Activated T-helper 1 cell treated with Interleukin-2 at 50 U/mL for 16 hours (primary cell): ENCODE measurements at places on chromosomes 1 and 21.
A peak's percentile ranks its signal among the peaks of the same experiment; 100 is the strongest.

DNA sequence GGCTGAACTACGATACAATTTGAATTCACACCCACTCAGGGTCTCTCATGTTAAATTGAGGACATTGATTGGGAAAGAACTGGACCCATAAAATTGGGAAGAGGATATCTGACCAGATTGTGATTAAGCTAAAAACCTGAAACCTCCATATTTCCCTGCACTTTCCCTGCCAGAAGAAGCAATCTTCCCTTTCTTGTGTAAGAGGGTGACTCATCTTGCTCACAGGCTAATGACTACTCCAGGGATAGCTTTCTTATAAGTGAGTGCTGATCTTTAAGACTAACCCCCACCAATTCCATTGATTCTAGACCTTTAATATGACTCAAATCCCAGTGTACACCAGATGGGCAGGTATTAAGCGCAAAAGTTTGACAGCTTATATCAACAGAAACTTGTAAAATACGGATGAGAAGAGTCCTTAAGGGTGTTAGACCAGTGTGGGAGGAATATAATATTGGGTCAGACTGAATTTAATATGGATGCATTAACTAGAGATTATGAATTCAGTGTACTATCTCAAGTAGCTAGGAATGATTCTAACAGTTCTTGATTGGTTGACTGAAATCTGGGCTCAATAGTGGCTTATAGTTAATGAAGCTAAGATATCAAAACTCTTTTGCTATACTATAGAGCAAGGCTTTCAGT lies 12.1 kb upstream of the SGIP1 start:
- no peak for DNase-seq

DNA sequence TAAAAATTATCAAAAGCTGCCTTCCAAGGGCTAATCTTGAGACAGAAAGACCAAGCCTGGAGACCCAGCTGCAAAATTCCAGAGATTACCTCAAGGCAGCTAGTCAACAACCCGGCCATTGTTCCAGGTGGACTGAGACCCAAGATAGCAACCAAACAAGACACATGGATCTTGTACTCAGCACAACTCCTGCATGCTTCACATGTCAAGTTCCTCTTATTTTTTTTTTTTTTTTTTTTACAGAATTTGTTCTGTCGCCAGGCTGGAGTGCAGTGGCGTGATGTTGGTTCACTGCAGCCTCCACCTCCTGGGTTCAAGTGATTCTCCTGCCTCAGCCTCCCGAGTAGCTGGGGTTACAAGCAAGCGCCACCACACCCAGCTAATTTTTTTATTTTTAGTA lies 40.1 kb downstream of the CD2 start:
- DNase-seq, result no peak

DNA sequence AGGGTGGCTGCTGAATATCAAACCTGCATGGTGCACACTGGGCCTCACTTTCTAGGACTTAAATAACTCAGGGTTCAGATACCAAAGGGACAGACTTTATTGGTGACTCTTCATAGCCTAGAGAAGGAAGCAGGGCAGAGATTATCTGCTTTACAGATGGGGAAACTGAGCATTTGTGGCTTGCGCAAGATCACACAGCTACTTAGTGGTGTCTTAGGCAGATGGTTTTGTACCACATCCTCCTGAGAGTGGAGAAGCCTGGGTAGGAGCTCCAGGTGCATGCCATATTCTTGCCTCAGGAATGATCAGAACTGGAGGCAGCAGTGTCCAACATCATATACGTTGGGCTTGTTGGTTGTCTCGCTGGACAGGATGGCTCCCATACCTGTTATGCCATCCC lies 6.8 kb upstream of the DPH2 start:
- no peak for DNase-seq

DNA sequence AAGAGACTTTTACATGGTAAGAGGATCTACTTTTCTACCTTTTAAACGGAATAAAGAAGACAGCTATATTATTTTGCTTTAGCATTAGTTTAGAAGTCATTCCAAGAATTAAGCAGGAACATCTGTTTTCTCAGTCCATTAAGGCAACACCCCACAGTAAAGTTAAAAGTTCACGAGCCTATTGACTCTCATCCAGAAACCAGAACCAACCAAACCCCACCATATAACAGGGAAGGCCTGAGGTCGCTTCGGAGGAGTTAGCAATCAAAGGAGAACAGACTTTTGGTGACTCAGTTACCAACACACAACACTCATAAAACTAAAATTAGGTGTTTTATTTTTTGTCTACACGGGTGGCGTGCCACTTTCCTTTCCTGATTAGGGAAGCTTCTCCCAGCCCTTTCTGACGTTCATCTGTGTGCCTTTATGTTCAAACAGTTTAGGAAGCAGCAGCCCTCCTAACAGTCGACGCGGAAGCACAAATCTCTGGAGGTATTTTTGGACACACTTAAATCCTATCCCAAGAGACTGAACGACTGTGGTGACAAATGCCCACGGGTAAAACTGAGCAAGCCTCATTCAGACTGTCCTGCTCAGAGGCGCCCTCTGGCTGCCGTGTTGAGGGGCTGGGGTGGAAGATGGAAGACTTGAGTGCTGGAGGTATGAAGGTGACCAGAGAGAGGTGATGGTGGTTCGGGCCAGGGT lies 8.6 kb upstream of the PLA2G2C start:
- DNase-seq, result peak; percentile 50

GRCh38 chr1:17412093-17412870 lies 27.2 kb downstream of the RCC2 start:
- DNase-seq, result no peak

DNA sequence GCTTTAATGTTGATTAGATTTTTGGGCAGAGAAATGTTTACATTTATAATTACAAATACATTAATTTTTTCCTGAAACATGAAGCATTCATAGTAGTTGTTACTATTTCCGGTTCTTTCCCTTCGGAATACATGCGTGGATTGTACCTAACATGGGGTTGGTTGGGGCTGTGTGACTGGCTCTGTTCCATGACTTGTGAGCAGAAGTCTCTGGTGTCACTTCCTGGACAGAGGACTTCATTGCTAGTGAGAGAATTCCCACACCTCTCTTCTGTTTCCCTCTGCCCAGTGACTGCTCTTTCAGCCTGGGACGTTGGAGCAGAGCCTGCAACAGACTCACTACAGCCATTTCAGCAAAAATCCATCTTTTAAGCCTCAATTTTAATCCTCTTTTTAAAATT lies 231.4 kb downstream of the GRIK1 start:
- DNase-seq, result no peak

DNA sequence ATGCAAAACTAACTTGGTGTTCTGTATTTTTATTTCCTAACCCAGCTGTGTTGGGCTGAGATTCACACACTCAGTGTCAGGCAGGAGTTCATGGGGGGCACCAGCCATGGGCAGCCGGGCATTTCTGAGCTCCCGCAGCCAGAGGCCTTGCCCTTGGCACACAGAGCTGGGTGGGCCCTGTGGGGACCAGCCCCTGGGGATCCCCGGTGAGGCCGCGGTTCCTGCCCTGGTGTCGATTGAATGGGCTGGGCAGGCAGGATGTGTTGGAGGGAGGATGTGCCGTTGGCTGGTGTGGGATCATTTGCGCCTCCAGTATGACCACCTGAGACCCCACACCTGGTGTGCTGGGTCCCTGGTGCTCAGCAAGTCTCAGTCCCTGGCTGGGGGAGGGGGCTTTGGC lies 91.0 kb downstream of the PRDM16 start:
- no peak for DNase-seq

- DNase-seq, result no peak
Measured at GRCh38 chr1:67645495-67646144, 39.4 kb upstream of the GADD45A start.
